ENCODE measurements at places on chromosomes 1 and 21. TPM values are rescaled to one million over a fixed set of nuclear protein-coding genes. Genes with fewer than 3 reads are reported as not detected.

Gene MX2
- polyA plus RNA-seq = 3.2 TPM

Gene IL23R
- polyA plus RNA-seq = not detected

Gene MATN1
- not detected for polyA plus RNA-seq

Gene CYYR1
- 21.9 TPM for polyA plus RNA-seq

Gene CRYBG2
- not detected for polyA plus RNA-seq
